T-helper 2 cell treated with Interferon-gamma antibody and Interleukin-4, amounts not matched to agents 5 μg/mL and 100 μg/mL, for 36 hours (primary cell): ENCODE measurements at places on chromosomes 2 and 18.

GRCh38 chr18:65968239-65969004 lies 217.6 kb downstream of the CDH7 start:
- no peak for DNase-seq

- no peak for DNase-seq
These were observed 181.3 kb downstream of the INSIG2 start for GRCh38 chr2:118269408-118270051.

- no peak for DNase-seq
These were observed 71.4 kb downstream of the SEPTIN10 start for GRCh38 chr2:109542384-109542783.

GRCh38 chr2:217709478-217710210 lies 293.2 kb downstream of the TNS1 start:
- no peak for DNase-seq

DNA sequence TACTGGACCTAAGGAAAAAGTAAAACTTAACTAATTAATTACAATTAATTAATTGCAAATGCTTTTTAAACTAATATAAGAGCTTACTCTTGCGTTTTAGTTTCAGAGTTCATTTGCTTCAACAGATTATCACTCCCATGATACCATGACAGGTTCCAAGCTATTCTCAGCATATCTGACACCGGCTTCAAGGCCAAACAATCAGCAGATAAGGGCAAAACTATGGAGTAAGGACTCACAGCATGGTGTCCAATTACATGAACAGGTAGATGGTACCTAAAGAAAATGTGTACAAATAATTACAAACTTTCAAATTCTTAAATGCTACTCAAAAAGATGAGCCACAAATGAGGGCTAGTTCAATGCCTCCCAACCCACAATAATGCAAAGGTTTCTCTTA lies 77.2 kb downstream of the RTTN start:
- no peak for DNase-seq

- no peak for DNase-seq
These were observed 49.3 kb upstream of the RAB6D start for GRCh38 chr2:131413148-131413747.
